ENCODE measurements at places on chromosomes 6 and 20. TPM values are rescaled to one million over a fixed set of nuclear protein-coding genes. Genes with fewer than 3 reads are reported as not detected.
A peak's percentile ranks its signal among the peaks of the same experiment; 100 is the strongest.

DNA sequence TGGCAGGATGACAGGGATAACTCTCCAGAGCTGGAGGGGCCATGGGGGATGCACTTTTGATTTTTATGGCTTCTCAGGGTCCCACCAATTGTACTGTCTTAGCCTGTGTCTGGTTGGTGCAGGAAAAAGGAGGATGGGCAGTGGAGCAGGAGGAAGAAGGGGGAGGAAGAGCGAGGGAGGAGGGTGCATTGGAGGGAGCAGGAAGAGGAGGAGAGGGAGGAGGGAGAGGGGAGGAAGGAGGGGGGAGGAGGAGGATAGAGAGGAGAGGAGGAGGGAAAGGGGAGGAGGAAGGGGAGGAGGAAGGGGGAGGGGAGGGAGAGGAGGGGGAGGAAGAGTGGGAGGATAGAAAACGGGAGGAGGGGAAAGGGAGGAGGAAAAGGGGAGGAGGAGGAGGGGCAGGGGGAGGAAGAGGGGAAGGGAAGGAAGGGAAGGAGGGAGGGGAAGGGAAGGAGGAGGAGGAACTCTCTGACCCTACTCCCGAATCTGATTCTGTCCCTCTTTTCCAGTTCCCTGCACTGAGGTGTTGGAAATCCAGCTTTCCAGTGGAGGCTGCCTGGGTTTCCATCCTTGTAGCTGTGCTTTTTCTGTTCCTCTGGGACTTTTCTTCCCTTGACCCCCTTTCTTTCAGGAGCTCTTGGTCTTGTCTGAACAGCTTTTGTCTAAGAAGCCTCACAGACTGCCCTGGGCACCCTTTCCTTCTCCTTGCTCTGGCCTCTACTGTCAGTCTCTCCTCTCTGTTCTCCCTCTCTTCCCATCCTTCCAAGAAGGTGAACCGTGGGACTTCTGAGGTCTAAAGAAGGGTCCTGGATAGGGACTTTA is 149.4 kb downstream of the DHX35 start:
- DNase-seq: no peak

The HAO1 gene
- not detected for total RNA-seq

The MRPL2 gene
- total RNA-seq: 108 TPM

The CST7 gene
- total RNA-seq: 48.5 TPM

DNA sequence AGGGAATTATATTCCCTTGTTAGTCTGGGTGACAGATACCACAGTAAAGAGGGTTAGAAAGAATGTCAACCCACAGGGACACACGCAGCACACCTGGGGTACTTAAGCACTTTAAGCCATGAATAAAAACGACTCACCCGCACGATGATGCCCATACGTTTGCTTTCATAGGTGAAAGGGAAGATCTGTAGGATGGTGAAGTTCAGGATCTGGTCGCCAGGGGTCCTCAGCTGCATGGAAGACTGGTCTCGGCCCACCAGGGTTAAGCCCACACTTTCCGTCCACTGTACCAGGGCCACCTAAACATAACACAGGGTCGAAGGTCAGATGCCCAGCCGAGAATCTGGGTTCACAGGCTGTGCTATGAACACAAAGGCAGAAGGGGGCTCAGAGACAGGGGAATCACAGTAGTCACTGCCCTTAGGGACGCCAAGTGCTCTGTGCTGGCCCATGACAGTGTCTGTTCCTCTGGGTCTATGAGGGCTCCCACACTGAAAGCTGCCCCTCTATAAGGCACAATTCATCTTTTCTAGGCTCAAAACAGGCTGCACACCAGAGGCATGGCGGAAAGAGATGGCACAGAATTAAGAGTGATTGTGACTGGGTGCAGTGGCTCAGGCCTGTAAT is 96.8 kb upstream of the NFATC2 start:
- DNase-seq: peak; percentile 85

Measured in activated CD8-positive, alpha-beta T cell treated with anti-CD3 and anti-CD28 coated beads for 36 hours (primary cell).